Kidney epithelial cell (primary cell): ENCODE measurements at places on chromosomes 11 and 22.

DNA sequence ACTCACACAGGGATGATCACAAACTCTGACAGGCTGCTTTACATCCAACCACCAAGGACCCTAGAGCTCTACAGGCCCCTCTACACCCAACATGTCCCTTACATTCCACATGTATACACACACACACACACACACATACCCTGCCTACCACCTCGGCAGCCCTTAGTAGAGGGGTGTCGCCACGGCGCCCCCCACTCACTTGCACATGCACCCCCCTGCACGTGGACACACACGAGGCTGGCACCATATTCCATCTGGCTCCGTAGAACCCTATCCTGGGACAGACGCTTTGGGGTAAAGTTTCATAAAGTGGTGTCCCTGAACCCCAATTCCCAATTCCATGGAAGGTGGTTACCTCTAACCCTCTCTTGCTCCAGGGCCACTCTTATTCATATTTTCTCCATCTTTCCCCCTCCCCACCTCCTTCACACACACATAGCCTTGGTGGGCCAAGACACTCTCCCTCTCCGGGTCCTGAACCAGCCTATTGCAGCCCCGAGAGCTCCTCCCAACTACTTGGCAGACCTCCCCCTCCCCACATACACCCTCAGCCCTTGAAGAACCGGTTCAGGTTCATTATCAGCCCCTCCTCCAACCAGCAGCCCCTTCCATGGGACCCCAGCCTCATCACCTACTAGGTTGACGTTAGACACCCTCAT is 809 bp downstream of the PDE2A start:
- DNase-seq = no peak

- no peak for DNase-seq
These were observed 49.3 kb upstream of the FLI1 start for GRCh38 chr11:128644576-128644975.

GRCh38 chr11:61727401-61727811 is 25.0 kb upstream of the MYRF start:
- DNase-seq = no peak

DNA sequence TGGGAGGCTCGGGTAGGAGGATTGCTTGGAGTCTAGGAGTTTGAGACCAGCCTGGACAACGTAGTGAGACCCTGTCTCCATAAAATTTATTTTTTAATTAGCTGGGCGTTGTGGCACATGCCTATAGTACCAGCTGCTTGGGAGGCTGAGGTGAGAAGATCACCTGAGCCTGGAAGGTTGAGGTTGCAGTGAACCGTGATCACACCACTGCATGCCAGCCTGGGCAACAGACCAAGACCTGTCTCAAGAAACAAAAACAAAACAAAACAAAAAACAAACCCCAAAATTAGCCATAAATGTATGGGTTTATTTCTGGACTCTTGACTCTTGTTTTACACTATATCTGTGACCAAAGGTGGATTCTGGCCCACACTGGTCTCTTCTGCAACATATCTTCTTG is 41.6 kb downstream of the EIF3F start:
- DNase-seq = no peak

DNA sequence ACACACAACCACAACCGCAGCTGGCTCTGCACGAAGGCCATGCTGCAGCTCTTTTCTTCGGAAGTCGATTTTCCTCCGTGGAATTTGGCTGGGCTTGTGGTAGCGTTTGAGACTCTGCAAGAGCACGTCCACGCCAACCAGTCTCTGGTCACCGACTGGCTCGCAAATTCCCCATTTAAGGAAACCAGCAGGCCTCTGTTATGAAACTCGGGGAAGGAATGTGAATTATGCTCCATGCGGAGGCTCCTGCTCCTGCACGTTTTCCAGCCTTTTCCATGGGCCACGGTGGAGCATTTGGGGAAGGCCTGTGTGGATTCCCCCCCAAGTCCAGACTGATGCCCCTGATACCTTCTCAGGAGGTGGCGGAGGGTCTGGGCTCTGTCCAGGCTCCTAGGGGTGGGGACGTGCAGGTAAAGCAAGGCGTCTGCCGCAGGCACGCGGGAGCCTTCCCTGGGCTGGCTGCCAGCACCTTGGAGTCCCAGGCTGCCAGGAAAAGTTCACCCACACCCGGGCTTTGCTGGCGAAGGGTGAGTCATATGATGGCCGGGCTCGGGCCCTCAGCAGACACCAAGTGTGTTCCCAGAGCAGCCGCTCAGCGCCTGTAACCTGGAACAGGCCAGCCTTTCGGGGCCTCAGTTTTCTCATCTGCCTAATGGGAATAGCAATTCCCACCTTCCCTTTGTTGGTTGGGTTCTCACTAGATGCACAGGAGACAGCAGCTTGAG is 41.9 kb downstream of the LRP5 start:
- DNase-seq = peak; percentile 31

- DNase-seq = no peak
These were observed 7.9 kb downstream of the PAX6 start for GRCh38 chr11:31802990-31803812.

GRCh38 chr11:66907751-66908630 is 50.2 kb downstream of the PC start:
- DNase-seq = no peak

GRCh38 chr11:1109101-1109917 is 34.6 kb downstream of the MUC2 start:
- DNase-seq = no peak

GRCh38 chr11:64466115-64466718 is 107.3 kb downstream of the RPS6KA4 start:
- DNase-seq = no peak

DNA sequence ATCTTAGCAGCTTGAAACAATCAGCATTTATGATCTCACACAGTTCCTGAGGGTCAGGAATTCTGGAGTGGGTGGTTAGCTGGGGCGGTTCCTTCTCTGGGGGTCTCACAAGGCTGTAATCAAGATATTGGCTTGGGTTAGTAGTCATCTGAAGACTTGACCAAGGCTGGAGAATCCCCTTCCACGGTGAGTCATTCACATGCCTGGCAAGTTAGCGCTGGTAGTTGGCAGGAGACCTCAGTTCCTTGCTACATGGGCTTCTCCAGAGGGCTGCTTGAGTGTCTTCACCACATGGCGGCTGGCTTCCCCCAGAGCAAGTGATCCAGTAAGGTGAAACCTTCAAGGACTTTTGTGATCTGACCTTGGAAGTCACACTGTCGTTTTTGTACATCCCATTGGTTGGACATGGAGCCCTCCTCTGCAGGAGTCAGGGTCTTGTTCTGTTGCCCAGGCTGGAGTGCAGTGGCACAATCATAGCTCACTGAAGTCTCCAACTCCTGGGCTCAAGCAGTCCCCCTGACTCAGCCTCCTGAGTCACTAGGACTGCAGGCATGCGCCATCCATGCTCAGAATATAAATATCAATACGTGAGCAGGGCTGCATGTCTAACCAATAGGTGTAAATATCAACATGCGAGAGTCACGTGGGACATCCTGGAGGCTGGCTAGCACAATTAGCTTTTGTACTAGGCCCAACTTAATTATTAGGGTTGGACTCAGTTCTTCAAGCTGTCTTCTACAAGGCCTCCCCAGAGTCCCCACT is 7.2 kb upstream of the NIPSNAP1 start:
- peak; percentile 50 for DNase-seq

- no peak for DNase-seq
These were observed 2.8 kb downstream of the LRRC51 start for GRCh38 chr11:72083414-72083813.

GRCh38 chr11:81840380-81840779 is 893.3 kb downstream of the FAM181B start:
- no peak for DNase-seq

- DNase-seq = no peak
These were observed 81.4 kb downstream of the SLC1A2 start for GRCh38 chr11:35337914-35338305.

DNA sequence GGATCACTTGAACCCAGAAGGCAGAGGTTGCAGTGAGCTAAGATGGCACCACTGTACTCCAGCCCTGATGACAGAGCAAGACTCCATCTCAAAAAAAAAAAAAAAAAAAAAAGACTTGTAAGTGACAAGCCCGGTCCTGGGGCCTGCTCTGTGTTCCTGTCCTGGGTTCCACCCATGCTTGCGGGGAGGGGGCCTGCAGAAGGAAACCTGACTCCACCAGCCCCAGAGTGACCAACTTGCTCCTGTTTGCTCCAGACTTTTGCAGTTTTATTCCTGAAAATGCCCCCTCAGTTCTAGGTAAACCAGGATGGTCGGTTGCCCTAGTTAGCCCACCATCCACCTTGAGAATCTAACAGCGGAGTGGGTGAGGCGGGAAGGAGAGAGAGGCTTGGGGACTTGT is 10.1 kb upstream of the LRP5 start:
- no peak for DNase-seq

- no peak for DNase-seq
These were observed 41.9 kb downstream of the KCNJ1 start for GRCh38 chr11:128825050-128825784.

DNA sequence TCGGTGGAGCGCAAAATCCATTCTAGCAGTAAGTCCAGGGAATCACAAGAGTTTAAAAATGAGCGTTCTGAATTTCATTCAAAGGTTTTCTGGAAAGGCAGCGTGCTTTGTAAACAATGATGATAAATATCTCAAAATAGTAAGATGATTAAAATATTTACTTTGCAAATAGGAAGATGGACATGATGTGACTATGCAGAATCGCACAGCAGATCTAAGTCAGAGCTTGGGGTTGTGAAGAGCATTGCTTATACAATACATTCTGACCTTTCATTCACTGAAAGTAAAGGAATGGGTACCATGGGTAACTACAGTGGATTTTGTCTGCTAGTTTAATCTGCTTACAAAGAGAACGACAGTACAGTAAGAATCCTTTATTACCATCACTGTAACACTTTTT is 77.5 kb downstream of the PPP6R3 start:
- DNase-seq = no peak

DNA sequence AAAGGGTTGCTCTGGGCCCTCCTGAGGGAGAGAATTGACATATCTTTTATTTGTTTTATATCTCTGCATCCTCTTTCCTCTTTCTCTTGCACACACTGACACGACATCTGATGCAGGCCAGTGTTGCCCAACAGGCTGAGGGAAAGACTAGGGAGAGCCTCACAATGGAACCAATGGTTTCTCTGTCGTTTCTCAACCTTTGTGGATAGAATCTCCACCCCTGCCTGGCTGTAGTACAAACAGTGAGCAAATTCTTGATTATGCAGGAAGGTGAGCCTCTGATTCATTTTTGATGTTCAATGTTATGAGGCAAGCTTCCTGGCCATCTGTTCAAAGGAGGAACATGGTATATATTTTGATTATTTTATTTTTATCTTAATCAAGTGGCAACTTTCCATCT is 49.8 kb upstream of the PLET1 start:
- no peak for DNase-seq

GRCh38 chr11:92457250-92457649 is 232.6 kb downstream of the FAT3 start:
- DNase-seq = no peak

- no peak for DNase-seq
These were observed 31.6 kb downstream of the NECTIN1 start for GRCh38 chr11:119697445-119697844.

GRCh38 chr11:33722590-33723234 is 13.5 kb downstream of the CD59 start:
- no peak for DNase-seq

GRCh38 chr11:35717043-35717442 is 54.5 kb downstream of the TRIM44 start:
- no peak for DNase-seq

DNA sequence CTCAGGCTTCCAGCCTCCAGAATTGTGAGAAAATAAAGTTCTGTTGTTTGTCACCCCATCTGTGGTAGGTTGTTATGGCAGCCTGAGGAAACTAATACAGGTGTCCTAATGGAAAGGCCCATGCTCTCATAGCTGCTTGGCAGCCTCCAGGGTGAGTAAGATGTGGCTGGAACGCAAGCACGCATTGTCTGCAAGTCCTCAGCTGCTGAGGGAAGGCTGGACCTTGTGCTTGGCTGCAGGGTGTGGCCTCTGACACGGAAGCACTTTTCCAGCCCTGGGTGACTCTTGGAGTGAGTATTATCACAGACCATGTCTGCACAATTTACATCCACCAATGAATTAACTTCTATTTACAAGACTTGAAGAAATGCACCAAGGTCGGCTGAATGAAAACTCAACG is 44.4 kb upstream of the BARX2 start:
- DNase-seq = no peak

DNA sequence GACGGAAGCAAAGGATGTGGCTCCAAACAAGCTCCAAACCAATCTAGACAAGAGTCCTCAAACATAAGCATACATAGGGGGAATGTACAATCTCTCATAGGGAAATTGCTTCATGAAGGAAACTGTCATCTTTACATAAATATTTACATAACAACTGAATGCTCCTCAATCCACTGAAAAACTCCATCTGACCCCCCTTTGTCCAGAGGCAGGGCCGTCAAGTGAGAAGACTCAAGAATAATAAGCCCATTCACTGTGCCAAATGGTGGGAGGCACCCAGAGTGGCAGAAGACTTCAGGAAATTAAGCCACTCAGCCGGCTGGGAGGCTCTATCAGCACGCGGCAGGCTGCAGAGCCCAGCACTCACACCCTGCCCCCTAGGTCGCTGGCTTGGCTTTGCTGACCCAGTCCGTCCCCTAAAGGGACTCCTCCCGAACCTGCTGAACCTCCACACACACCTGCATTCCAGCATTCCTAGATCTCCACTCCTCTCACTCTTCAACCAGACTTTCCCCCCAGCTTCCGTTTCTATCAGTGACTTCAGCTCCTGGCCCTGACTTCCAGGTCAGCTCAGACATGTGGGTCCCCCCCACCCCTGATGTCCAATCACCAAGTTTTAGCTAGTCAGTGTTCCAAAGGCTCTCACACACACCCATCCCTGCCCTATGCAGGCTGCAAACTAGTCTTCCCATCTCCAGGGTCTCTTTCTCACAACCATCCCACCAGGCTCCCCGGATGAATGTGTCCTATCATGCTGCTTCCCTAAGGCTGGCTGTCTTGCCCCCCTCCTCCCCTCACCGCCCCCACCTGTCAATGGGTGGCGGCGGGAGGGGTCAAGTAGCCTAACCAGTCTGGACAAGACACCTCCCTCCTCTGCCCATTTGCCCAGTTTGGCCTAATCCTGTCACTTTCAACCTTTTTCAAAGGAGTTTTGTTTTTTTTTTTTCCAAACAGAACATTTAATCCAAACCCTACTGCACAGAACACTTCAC is 11.3 kb downstream of the VPS37C start:
- DNase-seq = no peak

DNA sequence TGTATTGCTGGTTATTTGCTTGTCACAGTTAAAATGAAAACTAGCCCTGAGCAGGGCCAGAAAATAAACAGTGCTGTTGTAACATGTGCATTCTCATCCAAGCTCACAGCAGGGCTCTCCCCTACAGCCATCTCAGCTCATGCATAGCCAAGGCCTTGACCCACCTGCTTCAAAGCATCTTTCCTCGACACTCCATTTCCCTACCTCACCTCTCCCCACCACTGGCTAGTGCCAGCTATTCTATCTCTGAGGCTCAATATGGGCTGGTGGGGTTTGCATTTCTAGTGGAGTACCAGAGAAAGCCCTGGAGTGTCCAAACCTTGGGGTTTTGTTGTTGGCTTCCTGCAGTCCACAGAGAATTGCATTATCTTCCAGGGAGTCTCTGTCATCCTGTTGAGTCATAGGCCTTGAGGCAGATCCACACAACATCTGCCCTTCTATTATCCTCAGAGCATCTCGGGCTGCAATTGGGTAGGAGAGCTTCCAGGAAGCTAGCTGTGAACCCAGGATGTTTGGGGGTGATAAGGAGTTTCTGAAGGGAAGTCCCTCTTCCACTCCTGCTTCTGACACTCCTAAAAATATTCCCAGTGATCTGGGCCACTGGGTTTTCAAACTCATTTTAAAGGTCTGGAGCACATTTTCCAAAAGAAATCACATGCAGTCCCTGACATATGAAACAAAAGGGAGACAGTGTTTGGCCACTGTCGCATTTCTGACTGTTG is 36.1 kb upstream of the AMOTL1 start:
- DNase-seq = no peak
